ENCODE measurements at places on chromosomes 3 and 15.
A peak's percentile ranks its signal among the peaks of the same experiment; 100 is the strongest.

DNA sequence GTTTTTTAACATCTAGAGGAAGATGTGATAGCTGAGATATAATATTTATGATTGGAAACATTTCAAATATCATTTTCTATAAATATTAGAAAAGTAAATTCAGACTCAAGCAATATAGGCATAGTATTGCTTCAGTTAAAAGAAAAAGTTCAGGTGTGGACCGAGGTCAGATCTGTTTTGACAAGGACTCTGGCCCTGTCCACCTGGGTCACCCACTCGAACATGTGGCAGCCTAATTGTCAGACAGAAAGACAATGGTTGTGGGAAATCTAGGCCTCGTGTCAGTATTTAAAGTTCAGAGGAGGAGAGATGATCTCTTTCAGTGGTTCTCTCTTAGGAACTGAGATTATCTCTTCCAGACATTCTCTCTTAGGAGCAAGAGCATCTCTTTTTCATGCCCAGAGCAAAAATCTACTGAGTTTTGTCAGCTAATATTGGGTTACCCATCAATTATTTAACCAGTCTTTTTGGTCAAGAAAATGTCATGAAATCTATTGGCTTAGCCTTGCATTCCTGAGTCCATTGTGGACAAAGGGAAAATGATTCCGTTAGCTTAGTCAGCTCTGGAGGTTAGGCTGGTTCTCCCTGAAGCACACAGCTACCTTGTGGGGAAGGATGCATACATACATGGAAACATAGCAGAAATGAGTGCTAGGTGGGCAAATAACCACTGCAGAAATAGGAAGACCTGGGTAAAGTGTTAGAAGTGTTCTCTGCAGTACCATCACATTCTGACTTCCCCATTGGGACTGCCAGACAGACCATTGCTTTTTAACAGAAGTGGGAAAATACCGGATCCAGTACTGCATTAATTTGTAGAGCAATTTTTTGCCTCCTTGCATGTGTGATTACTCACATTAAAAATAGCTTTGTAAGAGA lies 343.3 kb downstream of the GRM7 start:
- DNase-seq, result no peak

GRCh38 chr15:87779746-87780145 lies 476.8 kb downstream of the NTRK3 start:
- DNase-seq, result no peak

GRCh38 chr15:43483297-43484128 lies 9.4 kb downstream of the TP53BP1 start:
- no peak for DNase-seq

GRCh38 chr3:121757812-121758545 lies 8.4 kb upstream of the GOLGB1 start:
- DNase-seq, result no peak

GRCh38 chr15:60134609-60135008 lies 130.5 kb downstream of the FOXB1 start:
- DNase-seq, result no peak

- peak; percentile 47 for DNase-seq
These were observed 205.9 kb upstream of the IGF1R start for GRCh38 chr15:98442379-98442833.

GRCh38 chr15:67825881-67826716 lies 790 bp downstream of the SKOR1 start:
- no peak for DNase-seq

- DNase-seq, result no peak
These were observed 1.3 kb downstream of the LEO1 start for GRCh38 chr15:51970132-51970817.

DNA sequence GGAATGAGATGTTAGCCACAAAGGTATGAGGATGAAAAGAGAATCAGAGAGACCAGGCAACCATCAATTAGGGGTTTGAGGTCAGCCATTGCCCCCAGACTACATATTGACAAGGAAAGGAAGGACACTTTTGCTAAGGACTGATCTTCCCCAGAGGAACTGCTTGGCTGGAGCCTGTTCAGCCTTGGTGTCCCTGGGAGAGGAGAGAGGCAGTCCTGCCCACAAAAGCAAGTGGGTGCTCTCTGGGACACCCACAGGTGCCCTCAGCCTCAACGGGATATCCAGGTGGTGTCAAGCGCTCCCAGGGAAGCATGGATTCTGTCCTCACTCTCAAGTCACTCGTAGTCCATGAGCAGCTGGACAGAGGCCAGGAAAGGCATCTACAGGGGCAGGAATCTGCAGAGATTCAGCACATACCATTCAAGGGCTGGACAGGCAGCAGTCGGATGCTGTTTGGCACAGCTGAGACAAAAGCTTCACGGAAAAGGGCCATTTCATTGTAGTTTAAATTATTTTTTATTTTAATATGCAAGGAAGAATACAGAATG lies 166.2 kb downstream of the UACA start:
- no peak for DNase-seq

DNA sequence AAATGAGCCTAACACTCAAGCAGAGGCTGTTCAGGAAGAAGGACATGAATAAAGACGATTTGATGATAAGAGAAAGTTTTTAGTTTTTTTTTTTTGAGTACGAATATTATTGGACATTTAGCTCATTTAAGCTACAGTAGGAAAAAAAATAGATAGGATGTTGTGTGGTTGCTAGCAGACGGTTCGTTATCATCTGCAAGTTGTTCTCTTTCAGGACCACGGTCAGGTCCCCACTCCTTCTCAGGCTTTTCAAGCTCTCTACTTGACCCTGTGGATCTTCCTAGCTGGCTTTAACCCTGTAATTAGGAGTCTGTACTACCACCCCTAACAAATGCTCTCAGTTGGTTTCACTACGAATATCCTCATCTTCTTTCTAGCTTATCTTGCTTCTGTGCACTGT lies 1.1 kb downstream of the KCNH8 start:
- DNase-seq, result no peak

DNA sequence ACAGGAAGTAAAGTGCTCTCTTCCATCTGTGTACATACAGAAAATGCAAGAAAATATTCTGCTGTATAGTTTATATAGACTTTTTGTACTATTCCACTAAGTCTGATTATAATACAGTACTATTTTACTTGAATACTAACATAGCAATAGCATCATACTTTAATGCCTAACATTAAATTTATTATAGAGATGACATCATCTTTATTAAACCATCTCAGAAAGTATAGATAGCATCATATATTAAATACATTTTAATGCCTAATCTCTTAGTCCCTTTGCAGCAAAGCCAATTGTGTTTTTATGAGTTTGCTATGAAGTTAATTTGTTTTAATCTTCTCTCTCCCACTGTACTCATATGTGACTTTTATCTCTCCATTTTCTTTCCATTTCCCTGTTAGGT lies 39.7 kb upstream of the ZDHHC23 start:
- DNase-seq, result no peak

DNA sequence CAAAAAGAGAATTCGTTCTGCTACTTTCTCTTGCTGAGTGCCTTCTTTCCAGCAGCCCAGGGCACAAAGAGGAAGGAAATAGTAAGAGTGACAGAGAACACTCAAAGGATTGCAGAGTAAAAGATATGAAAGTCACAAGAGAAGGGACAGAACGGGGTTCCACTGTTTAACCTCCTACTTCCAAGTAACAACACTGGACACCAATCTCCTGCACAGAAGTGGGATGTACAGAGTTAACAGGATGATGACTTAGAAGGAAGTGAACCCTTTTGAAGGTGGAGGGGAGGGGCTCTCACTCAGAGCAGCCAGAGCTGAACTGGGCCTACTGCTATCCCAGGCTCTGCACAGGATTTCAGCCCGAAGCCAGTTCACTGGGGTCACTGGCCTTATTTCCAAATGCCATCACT lies 130.1 kb upstream of the PRICKLE2 start:
- no peak for DNase-seq

DNA sequence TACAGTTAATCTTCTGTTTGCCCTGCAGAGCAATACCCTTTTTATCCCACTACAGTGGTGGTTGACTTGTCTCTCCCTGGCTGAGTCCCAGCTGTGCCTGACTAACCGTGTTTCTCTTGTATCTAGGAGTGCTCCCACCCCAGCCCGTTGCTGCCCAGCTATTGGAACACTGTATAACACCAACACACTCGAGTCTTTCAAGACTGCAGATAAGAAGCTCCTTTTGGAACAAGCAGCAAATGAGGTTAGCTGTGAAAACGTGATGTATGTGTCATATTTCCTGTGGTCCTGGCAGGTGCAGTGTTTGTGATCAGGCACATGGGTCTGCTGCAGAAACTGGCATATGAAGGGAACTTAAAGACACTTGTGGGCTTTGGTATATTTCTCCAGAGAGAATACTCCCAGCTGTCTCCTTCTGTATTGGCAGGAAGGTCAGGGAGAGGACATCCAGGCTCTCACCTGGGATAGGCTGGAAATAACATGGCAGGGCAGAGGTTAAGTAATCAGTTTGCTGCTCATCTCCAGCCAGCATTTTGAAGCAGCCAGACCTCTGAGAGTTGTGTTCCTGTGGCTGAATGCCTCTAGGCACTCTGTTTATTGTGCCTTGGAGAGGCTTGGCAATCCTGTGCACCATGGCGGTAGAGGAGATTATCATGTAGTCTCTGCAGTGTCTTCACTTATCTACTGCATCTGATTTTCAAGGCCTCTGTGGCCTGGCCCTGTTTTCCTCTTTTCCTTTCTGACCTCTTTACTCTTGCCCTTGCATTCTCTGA lies 34.8 kb downstream of the ATG7 start:
- DNase-seq, result peak; percentile 41

Measured in T-helper 2 cell treated with Interferon-gamma antibody and Interleukin-4, amounts not matched to agents 5 μg/mL and 100 μg/mL, for 36 hours (primary cell).